Stimulated activated CD8-positive, alpha-beta memory T cell treated with anti-CD3 and anti-CD28 coated beads, Interleukin-7, amount 100 ng/mL, for 1 hour (primary cell): ENCODE measurements at places on chromosomes 6 and 20.

DNA sequence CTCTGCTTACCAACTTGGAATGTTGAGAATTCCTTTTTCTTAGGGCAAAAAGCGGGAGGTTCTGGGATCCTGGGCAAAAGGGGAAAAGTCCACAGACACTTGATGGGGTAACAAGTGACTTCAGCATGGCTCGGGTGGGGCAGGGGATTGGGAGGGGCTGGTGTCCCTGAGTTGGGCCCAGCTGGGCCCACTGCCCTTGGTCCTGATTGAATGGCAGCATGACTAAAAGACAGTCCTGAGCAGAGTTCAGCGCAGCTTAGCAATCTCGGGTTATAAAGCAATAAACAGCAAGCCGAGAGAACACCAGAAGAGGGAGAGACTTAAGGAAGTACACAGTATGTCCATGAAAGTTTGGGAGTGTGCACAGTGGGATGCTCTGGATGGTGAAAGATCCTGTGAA lies 5.6 kb downstream of the PPP2R5D start:
- no peak for DNase-seq

GRCh38 chr20:44187772-44188709 lies 1.1 kb upstream of the JPH2 start:
- no peak for DNase-seq

- no peak for DNase-seq
Observed at GRCh38 chr20:55782912-55783253, 222.4 kb downstream of the CBLN4 start.

DNA sequence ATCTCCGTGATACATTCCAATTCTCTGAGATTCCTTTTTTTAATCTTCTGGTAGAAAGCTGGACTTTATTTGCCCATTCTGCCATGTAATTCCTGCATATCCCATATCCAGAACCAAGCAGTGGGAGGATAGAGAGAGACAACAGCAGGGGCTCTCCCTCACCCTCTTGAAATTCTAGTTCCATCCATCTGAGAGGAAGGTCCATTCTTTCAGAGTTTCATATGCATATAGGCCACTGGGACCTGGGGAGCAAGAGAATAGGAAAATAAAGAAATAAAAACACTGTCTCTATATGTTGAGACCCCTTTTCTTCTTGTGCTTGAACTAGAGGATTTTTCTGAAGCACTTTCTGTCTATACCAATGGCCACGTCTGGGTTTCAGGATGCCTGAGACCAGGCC lies 147.9 kb upstream of the STMND1 start:
- no peak for DNase-seq

DNA sequence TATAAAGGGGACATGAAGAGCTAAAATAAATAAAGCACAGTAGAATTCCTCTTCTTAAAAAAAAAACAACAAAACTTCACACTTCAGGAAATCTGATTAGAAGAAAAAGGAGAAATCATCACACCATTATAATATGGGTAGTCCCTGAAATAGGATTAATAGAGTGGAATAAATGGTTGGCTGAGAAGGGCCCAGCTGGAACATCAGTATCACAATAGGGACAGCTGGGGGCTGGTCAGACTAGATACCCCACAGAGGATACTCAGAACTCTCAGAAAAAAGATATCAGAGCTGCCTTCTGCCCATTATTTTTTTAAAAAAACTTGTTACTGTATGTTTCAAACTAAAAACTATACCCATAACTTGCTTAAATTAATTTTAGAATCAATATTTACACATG lies 75.2 kb downstream of the DST start:
- no peak for DNase-seq

GRCh38 chr6:45563041-45563440 lies 185.3 kb upstream of the SUPT3H start:
- no peak for DNase-seq

DNA sequence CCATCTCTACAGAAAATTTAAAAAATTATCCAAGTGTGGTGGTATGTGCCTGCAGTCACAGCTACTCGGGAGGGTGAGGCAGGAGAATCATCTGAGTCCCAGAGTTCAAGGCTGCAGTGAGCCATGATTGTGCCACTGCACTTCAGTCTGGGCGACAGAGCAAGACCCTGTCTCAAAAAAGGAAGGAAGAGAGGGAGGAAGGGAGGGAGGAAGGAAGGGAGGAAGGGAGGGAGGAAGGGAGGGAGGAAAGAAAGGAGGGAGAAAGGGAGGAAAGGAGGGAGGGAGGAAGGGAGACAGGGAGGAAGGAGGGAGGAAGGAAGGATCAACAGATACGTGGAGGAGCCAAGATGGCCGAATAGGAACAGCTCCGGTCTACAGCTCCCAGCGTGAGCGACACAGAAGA lies 90.1 kb downstream of the ZNF217 start:
- DNase-seq, result no peak

DNA sequence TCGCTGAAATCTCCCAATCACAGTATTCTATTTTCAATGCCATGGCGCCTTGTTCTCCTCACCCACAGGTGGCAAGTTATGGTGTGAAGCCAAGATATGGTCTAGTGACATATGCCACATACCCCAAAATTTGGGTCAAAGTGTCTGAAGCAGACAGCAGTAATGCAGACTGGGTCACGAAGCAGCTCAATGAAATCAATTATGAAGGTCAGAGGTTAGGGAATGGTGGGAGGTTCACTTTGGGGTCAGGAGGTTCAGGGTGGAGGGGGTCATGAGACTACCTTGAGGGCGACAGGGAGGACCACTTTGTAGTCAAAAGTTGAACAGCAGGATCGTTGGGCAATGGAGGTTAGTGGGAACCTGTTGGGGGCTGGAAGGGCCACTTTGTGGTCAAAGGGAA lies 2.4 kb downstream of the CFB start:
- no peak for DNase-seq

DNA sequence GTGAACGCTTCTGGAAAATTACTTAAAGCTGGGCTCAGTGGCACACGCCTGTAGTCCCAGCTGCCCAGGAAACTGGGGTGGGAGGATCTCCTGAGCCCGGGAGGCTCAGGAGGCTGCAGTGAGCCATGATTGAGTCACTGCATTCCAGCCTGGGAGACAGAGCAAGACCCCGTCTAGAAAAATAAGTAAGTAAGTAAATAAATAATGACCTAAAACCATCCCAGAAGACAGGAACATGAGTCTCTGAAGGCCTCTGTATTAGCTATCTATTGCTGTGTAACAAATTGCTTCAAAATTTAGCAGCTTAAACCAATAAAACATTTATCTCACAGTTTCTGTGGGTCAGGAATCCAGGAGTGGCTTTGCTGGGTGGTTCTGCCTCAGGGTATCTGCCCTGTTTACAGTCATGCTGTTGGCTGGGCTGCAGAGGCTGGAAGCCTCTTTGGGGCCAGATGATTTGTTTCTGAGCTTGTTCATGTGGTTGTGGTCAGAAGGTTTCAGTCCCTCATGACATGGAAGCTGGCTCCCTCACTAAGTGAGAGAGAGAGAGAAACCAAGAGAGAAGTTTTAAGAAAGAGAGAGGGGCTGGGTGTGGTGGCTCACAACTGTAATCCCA lies 48.4 kb upstream of the NCOA3 start:
- no peak for DNase-seq

- DNase-seq, result no peak
Observed at GRCh38 chr6:121694801-121695251, 259.4 kb downstream of the GJA1 start.

- no peak for DNase-seq
Observed at GRCh38 chr6:3489027-3489757, 32.3 kb upstream of the SLC22A23 start.

DNA sequence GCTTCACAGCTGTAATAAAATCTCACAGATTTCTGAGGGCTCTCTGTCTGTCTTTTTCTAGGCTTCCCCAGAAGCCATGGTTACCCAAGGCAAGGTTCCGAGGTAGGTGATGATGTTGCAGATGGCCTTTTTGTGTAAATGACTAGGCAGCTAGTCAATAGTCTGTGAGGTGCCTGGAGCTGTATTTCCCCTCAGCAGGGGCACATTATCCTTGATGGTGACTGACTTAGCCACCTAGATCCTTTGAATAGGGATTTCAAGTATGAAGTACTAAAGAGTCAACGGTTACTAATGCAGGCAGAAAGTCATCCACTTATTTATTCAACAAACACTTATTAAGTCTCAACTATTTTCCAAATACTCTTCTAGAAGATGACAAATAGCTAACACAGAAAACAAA lies 49.3 kb upstream of the L3MBTL3 start:
- no peak for DNase-seq

GRCh38 chr20:46027245-46027853 lies 1.7 kb upstream of the SLC12A5 start:
- no peak for DNase-seq

- DNase-seq, result no peak
Observed at GRCh38 chr6:168195712-168196111, 116.7 kb upstream of the FRMD1 start.

- no peak for DNase-seq
Observed at GRCh38 chr6:169175360-169175887, 78.2 kb downstream of the THBS2 start.

- no peak for DNase-seq
Observed at GRCh38 chr6:169722362-169723199, 1.7 kb downstream of the PHF10 start.

DNA sequence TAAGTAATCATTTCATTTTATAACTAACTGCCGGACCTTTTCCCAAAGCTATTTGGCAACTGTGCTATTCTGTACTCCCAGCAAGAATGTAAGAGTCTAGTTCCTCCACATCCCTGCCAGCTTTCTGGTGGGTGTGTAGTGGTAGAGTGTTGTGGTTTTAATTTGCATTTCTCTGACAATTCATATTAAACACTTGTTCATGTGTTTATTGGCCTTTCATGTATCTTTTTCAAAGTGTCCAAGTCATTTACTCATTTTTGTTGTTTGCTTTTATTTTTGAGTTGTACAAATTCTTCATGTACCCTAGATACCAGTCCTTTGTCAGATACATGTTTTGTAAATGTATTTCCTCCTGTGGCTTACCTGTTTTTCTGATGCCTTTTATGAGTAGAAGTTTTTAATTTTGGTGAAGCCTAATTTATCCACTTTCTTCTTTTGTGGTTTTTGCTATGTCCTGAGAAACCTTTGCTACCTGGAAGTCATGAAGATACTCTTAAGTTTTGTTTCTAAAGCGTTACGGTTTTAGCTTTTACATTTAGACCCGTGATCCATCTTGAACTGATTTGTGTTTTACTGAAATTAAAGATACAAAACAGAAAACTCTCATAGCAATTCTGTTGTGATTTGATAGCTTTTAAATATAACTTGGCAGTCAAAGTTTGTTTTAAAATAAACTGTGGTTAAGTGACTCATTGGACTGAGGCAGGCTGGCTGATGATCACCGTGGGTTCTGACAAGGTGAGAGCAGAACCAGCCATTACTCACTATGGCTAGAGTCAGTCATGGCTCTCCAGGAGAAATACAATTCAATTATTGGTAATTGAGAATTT lies 8.0 kb downstream of the MYLIP start:
- DNase-seq, result no peak
